ENCODE measurements at places on chromosomes 5 and 9. TPM values are rescaled to one million over a fixed set of nuclear protein-coding genes. Genes with fewer than 3 reads are reported as not detected.
A peak's percentile ranks its signal among the peaks of the same experiment; 100 is the strongest.

- no peak for DNase-seq
Measured at GRCh38 chr9:87112656-87113055, 165.3 kb upstream of the GAS1 start.

GRCh38 chr5:36457511-36458270, 148.7 kb upstream of the SLC1A3 start:
- no peak for DNase-seq

DNA sequence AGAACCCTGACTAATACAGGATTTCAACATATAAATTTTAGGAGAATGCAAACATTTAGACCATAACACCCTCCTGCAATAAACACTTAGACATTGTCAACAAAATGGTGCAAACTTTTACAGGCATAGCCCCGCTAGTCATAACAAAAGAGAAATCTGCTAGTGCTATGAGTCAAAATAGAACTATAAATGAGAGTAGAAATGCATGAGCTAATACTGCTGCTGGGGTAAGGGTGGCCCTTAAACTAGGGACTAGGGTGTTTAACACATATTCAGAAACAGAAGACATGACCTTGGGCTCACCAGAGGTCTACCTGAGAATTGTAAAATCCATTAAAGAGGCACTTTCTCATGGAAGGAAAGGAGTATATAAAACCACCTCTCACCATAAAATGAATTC, 131.6 kb downstream of the TLR4 start:
- no peak for DNase-seq

GRCh38 chr9:107127608-107128007, 155.5 kb upstream of the RAD23B start:
- DNase-seq = no peak

DNA sequence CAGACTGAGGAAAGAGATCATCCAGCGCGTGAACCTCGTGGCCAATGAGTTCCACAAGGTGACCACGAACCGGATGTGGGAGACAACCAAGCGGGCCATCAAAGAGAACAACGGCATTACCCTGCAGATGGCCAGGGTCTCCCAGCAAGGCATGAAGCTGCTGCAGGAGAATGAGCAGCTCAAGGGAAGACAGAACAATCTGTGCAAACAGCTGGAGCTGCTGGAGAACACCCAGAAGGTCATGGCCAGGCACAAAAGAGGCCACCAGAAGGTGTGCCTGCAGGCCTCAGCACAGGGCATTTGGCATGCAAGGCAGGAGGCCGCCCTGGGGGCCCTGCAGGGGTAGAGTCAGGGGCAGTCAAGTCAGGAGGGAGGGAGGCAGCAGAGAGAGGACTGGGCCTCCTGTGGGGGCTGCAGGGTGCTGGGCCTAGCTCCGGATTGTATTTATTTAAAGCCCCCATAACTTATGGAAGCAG, 4.2 kb downstream of the PTRH1 start:
- peak; percentile 51 for DNase-seq

DNA sequence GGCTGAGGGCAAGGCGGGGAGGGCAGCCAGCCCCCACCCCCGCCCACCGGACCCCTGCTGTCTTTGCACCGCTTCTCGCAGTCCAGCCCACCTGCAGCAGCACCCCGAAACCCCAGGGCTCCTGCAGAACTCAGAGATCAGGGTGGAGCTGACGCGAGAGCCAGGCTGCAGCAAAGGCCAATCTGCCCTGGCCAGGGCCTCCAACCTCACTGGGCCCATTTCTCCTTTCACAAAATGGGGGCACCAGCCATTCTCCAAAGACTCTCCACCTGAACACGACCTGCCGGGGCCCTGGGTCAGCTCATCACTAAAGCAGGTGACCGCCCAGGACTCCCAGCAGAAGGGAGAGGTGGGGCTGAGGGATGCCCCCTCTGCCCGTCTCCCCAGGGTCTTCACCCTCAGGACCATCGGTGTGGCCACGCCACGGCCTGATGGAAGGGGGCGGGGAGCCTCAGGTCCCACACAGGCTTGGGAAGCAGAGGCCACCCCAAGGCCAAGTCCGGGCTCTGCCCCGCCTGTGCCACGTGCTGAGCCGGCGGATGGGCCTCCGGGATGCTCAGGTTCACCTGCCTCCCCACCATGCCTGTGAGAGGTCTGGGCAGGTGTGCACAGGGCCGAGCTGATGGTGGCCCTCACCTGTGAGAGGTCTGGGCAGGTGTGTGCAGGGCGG, 13.1 kb downstream of the NACC2 start:
- no peak for DNase-seq

- DNase-seq = no peak
Measured at GRCh38 chr9:78654324-78654723, 357.4 kb downstream of the PSAT1 start.

PROB1 gene
- 3.8 TPM for total RNA-seq

DNA sequence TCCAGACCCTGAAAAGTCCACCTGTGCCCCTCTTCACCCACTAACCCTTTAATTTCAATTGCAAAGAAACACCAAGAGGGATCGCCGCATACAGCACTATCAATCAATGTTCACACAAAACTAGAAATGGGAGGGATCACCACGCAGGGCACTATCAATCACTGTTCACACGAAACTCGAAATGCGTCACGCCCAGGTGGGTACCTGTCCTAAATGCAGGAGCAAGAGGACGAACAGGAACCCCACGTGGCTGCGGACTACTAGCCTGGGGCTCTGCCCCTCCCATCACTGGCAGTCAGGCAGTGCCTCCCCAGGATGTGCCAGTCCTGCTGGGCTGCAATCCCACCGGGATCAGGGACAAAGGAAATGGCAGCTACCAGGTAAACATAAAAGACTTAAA, 28.2 kb downstream of the RASGEF1C start:
- no peak for DNase-seq

GRCh38 chr9:6739218-6739617, 18.6 kb upstream of the KDM4C start:
- DNase-seq = peak; percentile 47

GRCh38 chr5:177306674-177307543, 3.3 kb downstream of the PRELID1 start:
- DNase-seq = no peak

DMRT3 gene
- not detected for total RNA-seq

DNA sequence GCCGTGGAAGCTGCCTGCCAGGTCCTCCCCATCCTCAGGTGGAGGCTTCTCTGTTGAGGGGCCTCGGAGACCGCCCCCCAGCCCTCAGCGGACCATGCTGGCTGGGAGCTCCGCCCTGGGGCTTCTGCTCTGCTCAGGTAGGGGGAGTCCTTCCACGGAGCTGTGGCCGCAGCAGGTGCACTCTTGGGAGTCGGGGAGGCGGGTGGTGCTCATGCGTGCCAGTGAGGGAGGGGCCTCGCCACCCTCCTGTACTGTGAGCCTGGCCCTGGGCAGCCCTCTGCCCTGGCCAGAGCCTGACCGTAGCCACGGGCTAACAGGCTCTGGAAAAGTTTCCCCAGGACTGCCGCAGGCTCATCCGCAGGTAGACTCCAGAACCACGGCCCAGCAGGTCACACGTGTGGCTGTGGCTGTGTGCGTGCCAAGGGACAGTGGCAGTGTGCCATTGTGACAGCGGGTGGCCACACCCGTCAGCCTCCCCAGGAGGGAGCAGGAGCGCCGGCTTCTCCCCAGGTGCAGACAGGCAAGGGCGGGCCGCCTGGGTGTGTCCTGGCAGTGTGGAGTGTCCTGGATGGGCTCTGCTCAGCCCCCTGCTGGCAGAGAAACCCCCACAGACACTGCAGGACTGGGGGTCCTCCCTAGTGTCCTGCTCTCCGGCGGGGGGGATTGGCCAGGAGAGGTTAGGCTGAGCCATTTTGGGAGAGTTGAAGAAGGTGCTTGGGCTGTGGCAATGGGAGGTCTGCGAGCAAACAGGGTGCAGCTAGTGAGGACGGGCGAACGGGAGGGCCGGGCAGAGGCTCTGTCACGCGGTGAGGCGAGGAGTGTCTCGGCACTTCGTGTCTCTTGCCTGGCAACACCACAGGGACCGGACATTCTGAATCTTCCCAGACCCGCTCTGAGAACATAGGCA, 29.5 kb downstream of the TPPP start:
- no peak for DNase-seq

DNA sequence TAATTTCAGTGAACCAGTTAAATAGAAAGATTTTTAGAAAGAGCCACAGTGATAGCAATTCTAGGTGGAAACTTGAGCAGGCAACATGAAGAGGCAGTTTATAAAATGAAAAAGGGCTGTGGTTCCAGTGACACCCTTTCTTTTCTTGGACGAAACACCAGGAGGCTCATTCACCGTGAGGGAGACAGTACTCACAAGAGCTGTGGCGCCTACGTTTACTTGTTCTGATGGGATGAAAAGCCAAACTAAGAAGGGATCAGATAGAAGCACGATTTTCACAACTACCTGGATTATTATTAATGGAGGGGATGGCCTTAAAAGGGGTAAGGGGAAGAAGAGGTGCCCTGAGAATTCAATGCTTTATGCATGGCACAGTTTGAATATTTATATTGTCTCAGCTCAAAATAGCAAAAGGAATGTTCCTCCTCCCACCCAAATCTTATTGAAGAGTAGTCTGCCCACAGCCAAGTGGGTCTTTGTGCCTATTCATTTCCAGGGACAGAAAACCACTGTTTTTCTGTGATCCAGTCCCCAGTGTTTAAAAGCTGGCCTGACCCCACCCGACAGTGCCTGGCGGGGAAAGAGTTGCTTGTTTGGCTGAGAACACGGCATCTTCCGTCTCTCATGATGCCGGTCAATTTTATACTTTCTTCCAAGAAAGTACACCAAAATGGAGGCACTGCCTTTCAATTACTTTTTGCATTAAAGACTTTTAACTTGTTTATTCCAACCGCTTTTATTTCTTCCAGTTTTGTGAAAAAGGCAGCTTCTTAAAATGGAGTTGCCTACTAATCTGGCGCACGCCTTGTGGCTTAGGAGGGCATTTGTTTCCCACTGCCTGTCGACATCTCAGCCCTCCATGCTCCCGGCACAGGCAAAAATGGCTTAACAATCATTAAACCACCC, 51.9 kb downstream of the HABP4 start:
- no peak for DNase-seq

IFNB1 gene
- not detected for total RNA-seq

DNA sequence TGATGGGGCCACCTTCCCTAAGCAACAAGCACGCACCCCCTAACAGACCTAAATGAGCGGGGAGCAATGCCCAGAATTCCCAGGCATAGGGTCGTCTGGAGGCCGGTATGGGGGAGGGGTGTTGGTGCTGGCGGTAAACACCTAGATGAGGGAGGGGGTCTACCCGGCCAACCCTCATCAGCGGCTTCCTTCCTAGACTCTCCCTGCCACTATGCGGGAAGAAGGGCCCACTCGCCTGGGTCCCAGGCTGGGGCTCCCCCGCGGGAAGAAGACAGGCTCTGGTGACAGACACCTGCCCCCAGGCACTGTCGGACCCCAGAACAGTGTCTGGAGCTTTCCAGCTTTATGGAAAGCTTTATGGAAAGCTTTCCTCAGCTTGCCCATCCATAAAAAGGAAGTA, 519.0 kb upstream of the SEMA6A start:
- no peak for DNase-seq

OR13C4 gene
- total RNA-seq = not detected

GRCh38 chr5:1012313-1012841, 3.8 kb downstream of the NKD2 start:
- no peak for DNase-seq

GRCh38 chr9:93681269-93682154, 105.1 kb downstream of the PHF2 start:
- DNase-seq = no peak

SPINK4 gene
- not detected for total RNA-seq

SLC34A3 gene
- 0.13 TPM for total RNA-seq

GRCh38 chr5:58255970-58256369, 203.9 kb downstream of the PLK2 start:
- DNase-seq = no peak

DNA sequence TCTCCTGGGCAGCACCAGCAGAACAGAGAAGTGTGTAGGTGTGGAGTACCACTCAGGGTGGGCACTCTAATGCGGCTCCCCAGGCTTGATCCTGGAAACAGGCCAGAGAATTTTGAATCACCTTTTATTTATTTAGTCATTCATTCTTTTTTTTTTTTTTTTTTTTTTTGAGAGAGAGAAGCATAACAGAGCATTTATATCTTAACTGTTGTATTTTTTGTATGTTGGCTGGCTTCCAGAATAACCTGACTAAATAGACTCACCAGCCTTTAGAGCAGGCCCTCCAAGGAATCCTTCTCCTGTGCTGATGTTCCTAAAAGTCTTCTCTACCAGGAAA, 153.4 kb downstream of the PIK3R1 start:
- DNase-seq = no peak

NPR3 gene
- 12.5 TPM for total RNA-seq

TMOD1 gene
- 14.9 TPM for total RNA-seq

GRCh38 chr5:134493461-134494055, 31.9 kb upstream of the JADE2 start:
- DNase-seq = no peak

- DNase-seq = peak; percentile 84
Measured at GRCh38 chr5:115979201-115980041, 17.1 kb downstream of the LVRN start.
